Parietal lobe (tissue), 2 donors: ENCODE measurements at places on chromosomes 2 and 18. TPM values are rescaled to one million over a fixed set of nuclear protein-coding genes. Genes with fewer than 3 reads are reported as not detected.

GRHL1 gene
- 5.9 TPM for total RNA-seq

TRABD2A gene
- total RNA-seq: 1.6 TPM

TMEM247 gene
- not detected for total RNA-seq

AQP12B gene
- not detected for total RNA-seq

OLA1 gene
- total RNA-seq: 79.2 TPM

SLC30A3 gene
- total RNA-seq: 0.31 TPM

EMILIN1 gene
- 2.2 TPM for total RNA-seq

PPM1G gene
- 63.2 TPM for total RNA-seq

EPC2 gene
- 98.0 TPM for total RNA-seq

DCDC2C gene
- 1.6 TPM for total RNA-seq

CNPPD1 gene
- 27.5 TPM for total RNA-seq

FAM228B gene
- total RNA-seq: 80.1 TPM

C2orf80 gene
- total RNA-seq: 21.0 TPM

CCDC68 gene
- total RNA-seq: 1.6 TPM

ABCG5 gene
- total RNA-seq: not detected

POU3F3 gene
- 256 TPM for total RNA-seq

SULT1C4 gene
- total RNA-seq: 11.9 TPM

REG1B gene
- not detected for total RNA-seq

SLC9A2 gene
- 0.63 TPM for total RNA-seq

CERKL gene
- total RNA-seq: 1.3 TPM

DOK6 gene
- 94.5 TPM for total RNA-seq

CAPN14 gene
- total RNA-seq: 4.1 TPM

WNT6 gene
- total RNA-seq: not detected

STPG4 gene
- 1.9 TPM for total RNA-seq

CXCR1 gene
- total RNA-seq: 0.31 TPM

PHLPP1 gene
- 29.7 TPM for total RNA-seq

GALNT13 gene
- total RNA-seq: 29.1 TPM
